T47D (cell line): ENCODE measurements at places on chromosomes 11 and 22.
A peak's percentile ranks its signal among the peaks of the same experiment; 100 is the strongest.

GRCh38 chr22:18033204-18033998 lies 9.0 kb upstream of the MICAL3 start:
- no peak for DNase-seq

DNA sequence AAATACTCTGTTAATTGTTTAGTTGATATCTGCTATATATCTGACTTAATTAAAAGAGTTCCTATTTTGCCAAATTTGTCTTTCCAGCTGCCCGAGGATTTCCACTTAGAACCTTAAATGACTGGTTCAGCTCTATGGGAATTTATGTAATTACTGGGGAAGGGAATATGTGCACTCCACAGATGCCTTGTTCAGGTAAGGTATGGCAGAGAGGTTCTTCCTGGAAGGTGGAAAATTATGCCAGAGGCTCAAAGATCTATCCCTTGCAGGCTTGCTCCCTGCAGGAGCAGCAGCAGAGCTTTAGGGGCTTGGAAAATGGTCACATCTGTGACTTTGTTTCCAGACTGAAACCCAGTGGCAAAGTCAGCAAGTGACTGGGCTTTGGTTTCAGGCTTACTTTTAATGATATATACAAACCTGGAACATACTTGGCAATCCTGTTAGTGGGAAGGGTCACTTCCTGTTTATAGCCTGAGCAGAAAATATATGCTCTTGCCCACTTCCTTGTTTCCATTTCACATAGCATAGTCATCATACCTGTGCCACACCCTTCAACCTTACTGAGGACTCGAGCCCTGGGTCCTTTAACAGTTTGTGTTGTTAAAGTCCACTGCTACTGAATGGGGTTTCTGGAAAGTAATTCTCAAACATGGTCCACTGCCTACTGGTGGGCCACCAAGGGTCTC lies 23.7 kb downstream of the WBP2NL start:
- no peak for DNase-seq

GRCh38 chr22:44261861-44262595 lies 50.7 kb downstream of the SHISAL1 start:
- DNase-seq = no peak

DNA sequence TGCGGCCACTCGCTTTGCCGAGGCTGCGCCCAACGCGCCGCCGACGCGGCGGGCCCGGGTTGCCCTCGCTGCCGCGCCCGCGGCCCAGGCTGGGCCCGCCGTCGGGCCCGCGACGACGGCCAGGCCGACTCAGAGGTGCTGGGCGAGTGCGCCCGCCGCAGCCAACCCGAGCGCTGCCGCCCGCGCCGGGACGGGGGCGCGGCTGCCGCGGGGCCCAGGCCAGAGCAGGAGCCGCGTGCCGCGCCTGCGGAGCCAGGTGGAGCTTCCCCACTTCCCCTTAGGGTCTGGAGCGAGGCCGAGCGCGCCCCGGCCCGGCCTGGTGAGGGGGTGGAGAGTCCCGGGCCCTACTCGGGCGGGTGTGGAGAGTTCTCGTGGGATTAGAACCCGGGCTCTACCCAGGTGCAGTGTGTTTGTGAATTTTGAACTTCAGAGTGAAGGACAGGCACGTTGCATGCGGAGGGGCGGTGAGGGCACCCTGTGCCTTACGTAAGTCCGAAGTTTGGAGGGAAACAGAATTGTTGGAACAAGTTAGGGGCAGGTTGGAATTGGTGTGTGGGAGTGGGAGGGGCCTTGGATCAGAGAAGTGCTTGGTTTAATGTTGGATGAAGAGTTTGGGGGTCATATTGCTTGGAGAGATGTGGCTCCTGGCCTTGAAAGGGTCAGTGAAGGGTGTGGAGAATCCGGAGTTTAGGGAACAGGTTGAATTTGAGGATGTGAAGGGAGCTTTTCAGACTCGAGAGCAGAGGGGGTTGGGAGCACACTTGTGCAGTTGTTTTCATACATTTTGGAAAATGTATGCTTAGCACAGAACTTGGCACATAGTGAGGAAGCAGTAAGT lies 697 bp downstream of the RNF169 start:
- DNase-seq = peak; percentile 69

DNA sequence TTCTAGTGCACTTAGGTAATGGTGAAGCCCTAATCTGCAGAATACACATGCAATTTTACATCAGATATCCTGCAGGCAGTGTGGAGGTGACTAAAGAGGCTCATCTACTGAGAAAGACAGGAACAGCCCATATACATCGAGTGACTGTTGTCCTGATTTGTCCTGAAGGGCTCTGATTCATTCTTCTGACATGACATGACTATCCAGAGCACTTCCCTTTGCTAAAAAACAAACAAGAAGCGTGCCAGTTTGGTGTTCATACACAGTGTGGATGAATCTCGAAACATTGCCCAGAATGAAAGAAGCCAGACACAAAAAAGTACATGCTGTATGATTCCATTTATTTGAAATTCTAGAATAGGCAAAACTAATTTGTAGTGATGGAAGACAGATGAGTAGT lies 48.0 kb upstream of the AMPD3 start:
- peak; percentile 37 for DNase-seq

GRCh38 chr11:58165504-58166106 lies 23.3 kb upstream of the OR9Q2 start:
- no peak for DNase-seq

GRCh38 chr11:108697872-108698473 lies 33.1 kb downstream of the DDX10 start:
- DNase-seq = peak; percentile 83

- DNase-seq = no peak
Measured at GRCh38 chr11:66852466-66853241, 4.2 kb upstream of the LRFN4 start.

DNA sequence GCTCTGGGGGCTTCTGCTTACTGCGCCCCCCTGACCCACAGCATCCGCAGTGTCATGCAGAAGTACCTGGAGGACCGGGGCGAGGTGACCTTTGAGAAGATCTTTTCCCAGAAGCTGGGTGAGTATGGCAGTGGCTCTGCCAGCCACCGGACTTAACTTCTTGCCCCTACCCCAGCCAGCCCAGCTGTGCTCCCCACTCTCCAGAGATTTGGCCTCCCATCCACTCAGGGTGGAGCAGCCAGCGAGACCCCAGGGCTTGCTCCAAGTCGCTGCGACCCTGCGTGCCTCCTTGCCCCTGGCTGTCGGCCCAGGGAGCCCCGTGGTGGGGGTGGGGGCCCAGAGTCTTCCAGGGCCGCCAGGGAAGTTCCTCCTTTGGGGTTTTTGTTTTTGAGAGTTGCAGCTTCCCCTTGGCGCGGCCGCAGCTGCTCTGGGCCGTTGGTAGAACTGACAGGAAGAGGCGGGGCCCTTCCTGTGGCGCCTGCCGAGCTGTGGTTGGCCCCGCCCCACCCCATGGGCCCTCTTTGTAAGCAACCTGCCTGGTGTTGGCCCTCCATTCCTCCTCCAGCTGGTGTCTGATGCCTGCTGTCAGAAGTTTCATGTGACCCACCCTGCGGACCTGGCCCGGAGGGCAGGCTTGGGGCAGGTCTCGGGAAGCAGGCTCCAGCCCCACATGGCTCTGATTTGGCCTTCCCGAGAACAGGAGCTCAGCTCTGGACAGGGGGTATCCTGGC lies 11.1 kb downstream of the GRK2 start:
- no peak for DNase-seq

GRCh38 chr11:120524536-120525085 lies 13.1 kb downstream of the GRIK4 start:
- no peak for DNase-seq

DNA sequence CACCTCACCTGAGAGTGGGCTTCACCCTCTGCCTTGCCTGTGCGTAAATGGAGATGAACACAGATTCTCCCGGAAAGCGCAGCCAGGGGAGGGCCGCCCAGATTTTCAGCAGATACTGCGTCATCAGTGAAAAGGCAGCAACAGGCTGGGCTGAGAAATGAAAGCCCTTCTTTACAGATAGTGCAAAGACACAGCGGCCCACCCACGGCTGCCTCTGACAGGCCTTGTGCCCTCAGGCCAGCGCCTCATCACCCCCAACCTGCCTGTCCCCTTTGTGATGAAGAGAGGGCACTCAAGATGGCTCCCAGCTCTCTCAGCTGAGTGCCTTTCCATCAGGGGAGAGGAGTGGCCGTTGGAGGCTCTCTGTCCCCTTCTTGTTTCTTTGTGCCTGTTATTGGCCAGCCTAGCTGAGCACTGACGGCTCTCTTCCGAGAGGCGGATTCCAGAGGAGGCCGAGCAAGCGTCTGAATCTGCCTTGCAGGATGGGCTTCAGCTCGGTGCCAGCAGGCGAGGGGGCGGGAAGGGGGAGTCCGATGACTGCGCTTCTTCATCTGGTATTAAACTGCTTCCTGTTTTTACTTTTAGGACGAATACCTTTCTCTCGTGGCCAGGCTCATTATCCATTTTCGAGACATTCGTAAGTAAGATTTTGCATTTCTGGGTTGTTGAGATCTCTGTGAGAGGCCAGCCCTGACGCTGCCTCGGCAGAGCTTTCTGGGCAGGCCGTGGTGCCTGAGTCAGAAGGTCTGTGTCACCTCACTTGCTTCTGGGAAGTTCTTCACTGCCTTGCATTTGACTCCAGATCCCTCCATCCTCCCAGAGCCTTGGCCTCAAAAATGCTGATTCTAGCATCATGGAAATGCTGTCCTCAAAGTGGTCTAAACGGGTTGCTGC lies 43.7 kb downstream of the MED15 start:
- no peak for DNase-seq
